M059J (cell line): ENCODE measurements at places on chromosomes 5 and 9. TPM values are rescaled to one million over a fixed set of nuclear protein-coding genes. Genes with fewer than 3 reads are reported as not detected.
A peak's percentile ranks its signal among the peaks of the same experiment; 100 is the strongest.

DNA sequence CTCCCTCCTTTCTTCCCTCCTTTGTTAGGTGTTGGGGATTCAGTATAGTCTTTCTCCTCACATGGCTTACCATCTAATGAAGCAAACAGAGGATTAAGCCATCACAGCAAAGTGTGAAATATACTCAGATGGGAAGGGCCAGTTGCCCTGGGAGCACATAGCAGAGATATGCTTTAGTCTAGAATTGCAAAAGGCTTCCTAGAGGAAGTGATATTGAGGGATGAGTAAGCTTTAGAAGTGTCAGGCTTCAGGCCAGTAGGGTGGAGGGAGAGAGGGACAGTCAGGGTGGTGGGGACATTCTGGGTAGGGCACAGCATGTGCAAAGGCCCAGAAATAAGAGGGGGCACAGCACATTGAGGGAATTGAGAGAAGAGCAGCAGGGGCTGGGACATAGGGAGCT is 46.2 kb upstream of the GLRA1 start:
- no peak for DNase-seq

- DNase-seq: no peak
Observed at GRCh38 chr9:37566716-37567115, 9.5 kb downstream of the FBXO10 start.

DNA sequence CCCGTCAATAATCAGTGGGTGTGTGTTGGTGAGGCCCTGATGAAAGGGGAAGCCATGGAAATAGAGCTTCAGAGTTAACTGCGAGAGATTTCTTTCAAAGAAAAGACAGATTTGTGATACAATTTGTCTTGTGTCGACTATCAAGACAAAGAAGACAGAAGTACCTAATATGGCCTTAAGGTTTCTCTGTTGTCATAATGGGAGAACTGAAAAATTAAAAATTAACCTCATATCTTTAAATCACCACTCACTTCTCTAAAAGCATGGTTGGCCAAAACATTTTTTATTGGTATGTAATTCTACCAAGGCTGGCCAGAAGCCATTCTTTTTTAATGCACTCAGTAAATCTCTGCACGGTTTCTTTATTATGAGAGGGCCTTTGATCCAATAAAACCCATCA is 282.9 kb upstream of the WWC1 start:
- DNase-seq: no peak

DNA sequence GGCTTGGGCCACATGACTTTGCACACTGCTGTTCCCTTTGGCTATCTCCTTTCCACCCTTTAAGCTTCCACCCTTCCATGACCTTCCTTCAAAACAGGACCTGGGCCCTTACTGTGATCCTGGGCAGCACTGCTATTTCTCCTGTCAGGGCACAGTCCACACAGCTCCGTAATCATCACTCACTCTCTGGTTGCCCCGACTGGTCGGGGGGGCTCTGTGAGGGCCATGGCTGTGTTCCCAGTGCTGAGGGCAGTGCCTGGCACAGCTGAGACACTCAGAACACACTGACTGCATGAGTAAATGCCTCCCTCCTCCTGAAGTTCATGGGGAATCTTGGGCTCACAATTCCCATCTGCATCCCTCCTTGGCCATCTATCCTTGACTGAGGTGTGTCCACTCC is 12.2 kb downstream of the TRAF1 start:
- no peak for DNase-seq

DNA sequence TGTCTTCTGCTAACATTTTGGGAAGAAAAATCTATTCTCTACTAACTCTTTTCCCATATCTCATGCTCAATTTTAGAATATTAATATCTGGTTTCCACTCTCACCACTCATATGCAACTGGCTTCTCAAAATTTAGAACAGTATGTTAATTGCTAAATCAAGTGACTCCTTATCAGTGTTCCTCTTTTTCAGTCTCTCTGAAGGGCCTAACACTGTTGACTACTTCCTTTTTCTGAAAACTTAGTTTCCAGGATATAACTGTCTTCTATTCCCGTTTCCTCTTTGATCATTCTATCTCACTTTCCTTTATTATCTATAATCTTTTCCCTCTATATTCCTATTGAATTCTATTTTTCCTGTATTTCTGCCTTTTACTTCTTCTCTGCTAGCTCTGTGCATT is 1717.2 kb upstream of the C9orf72 start:
- no peak for DNase-seq

Gene BARX1
- total RNA-seq: 0.69 TPM in 1 of 2 replicates, not detected in the other

Gene PKD2L2
- total RNA-seq: 0.17 TPM in 1 of 2 replicates, not detected in the other

- peak; percentile 18 for DNase-seq
Observed at GRCh38 chr5:56671571-56671970, 143.8 kb upstream of the MAP3K1 start.

GRCh38 chr5:149732324-149733128 is 2.4 kb downstream of the PPARGC1B start:
- no peak for DNase-seq

Gene N4BP3
- total RNA-seq: 0.05 TPM in 1 of 2 replicates, not detected in the other

- DNase-seq: no peak
Observed at GRCh38 chr5:151227918-151228447, 4.1 kb upstream of the CCDC69 start.

GRCh38 chr9:19583890-19584289 is 175.1 kb downstream of the ACER2 start:
- DNase-seq: no peak

Gene BNC2
- total RNA-seq: 5.5 and 7.0 TPM in 2 replicates

GRCh38 chr9:21075484-21075883 is 2.3 kb downstream of the IFNB1 start:
- DNase-seq: no peak

GRCh38 chr5:11655681-11656080 is 248.6 kb downstream of the CTNND2 start:
- no peak for DNase-seq

DNA sequence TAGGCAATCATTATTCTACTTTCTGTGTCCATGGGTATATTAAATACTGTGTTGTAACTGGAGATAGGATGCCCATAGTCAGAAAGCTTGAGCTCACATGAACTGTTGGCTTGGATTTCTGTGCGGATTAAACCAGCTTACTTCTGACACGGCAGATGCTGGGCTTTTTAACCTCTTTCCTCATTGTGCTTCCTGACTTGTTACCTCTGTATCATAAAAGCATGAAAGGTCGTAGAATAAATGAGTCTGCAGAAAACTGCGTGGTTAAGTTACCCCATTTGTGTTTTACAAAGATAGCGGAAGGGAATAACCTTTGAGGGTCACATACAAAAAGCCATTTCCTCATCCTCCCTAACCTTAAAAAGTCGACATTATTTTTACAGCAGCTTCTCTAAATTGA is 199.5 kb upstream of the DMRT1 start:
- no peak for DNase-seq

Gene ZDHHC11B
- not detected in 2 replicates for total RNA-seq

DNA sequence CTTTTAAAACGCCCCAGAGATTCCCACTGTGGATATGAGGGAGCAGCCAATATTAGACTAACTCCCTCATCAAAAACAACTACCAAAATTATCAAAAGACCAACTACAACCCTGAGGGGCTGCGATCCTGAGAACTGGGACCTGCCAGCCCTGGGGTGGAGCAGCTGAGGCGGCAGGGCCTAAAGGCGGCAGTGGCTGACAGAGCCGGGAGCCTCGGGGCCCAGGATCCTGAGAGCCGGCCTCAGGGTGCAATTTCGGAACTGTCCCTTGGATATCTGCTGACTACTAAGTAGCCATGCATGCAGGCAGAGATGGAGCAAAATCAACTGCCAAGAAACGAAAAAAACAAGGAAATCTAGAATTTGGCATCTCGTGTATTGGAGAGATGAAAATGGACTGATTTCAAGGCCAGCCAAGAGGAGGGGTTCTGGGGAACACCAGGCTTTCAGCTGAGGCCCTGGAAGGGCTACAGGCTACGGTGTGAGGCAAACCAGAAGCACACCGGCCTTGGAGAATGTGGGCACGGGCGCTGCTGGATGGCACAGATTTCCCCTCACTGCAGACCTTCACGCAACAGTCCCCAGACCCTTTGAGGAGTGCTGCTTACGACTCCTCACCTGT is 63.6 kb upstream of the UBAC1 start:
- no peak for DNase-seq

Gene PCDHB16
- total RNA-seq: 3.0 and 8.6 TPM in 2 replicates

Gene PCDH12
- not detected in 2 replicates for total RNA-seq

Gene WDR38
- not detected in 2 replicates for total RNA-seq

Gene OR1J2
- total RNA-seq: not detected in 2 replicates

Gene GABRA6
- not detected in 2 replicates for total RNA-seq

Gene DEPDC1B
- total RNA-seq: 15.9 and 27.3 TPM in 2 replicates

GRCh38 chr9:93668261-93668871 is 92.0 kb downstream of the PHF2 start:
- no peak for DNase-seq

Gene TLR4
- 12.5 and 16.9 TPM in 2 replicates for total RNA-seq

DNA sequence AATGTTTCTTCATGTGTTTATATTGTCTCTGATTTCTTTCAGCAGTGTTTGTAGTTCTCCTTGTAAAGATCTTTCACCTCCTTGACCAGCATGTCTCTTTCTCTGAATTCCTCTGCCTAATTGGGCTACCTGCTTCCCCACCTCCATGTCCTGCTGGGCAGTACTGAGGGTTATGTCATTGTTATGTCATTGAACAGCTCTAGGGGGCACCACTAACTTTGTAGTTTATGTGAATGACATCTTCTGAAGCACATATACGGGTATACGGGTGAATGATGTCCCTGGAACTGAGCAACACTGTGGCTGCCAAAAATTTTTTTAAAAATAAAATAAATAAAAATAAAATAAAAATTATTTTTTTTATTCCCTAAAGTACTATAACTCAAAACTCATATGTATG is 16.9 kb upstream of the SNCAIP start:
- peak; percentile 17 for DNase-seq

Gene PCA3
- total RNA-seq: not detected in 2 replicates

Gene SLC4A9
- not detected in 2 replicates for total RNA-seq

- DNase-seq: no peak
Observed at GRCh38 chr9:115517335-115518075, 399.5 kb upstream of the TNC start.

Gene SLC24A2
- total RNA-seq: not detected in 2 replicates

Gene OTULINL
- total RNA-seq: 13.3 and 24.7 TPM in 2 replicates

- DNase-seq: no peak
Observed at GRCh38 chr9:93093127-93093876, 2.7 kb upstream of the CARD19 start.

DNA sequence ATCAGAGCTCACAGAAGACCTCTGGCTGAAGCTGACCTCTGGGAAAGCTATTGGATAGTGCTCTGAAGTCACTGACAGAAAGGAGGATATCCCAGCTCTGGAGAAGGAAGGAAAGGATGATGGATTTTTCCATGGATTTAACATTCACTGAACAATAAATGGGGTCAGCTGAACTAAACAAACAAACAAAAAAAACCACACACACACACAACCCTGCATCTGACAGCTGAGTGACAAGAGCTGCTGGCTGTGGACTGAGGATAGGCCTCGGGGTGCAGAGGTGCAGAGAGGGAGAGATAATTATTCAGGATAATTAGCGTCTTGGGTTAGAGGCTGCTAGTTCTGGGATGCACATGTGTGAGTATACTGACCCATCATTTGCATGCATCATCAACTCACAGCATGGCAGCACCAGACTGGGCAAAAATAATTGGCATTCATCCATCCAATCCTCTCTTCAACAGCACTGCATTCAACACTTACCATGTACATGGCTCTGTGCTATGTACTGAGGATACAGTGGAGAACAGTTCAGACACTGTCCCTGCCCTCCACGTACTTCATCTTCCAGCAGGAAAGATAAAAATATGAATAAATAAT is 131.4 kb upstream of the TRIM32 start:
- no peak for DNase-seq

GRCh38 chr5:149442563-149443182 is 63.6 kb upstream of the IL17B start:
- peak; percentile 75 for DNase-seq

Gene RAB3C
- total RNA-seq: 0.02 TPM in 1 of 2 replicates, not detected in the other

DNA sequence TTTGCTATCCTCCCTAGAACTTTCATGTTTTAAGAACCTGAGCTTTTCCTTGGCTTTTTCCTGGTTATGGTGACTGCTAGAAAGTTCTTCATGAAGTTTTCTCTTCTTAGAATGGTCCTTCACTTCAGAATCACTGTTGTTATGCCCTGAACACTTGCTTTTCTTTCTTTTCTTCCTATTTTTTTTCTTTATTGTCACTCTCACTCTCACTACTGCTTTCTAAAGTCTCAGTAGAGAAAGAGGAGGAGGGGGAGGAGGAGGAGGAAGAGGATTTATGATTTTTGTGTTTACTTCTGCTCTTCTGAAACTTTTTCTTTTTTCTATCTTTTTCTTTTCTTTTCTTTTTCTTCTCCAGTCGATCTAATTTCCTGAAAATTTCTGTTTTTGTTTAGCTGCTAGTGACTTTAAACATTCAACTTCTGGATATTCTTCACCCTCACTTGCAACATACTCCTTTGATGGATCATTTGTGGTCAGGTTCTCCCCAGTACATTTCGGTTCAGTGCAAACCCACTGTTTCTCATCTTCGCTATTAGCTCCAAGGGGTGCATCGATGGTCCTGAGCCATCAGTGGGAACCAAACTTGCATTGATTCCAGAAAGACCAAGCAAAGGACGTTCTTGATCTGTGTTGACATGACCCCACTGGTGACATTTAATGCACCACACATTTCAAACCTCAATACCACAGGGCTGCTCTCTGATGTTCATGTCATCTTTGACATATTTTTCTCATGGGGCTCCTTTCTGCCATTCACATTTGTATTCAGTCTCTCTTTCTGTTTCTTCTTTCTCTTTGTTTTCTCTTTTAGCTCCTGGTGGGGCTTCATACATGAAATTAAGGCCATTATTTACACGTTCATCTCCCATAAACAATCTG is 81.6 kb upstream of the HAND1 start:
- no peak for DNase-seq

DNA sequence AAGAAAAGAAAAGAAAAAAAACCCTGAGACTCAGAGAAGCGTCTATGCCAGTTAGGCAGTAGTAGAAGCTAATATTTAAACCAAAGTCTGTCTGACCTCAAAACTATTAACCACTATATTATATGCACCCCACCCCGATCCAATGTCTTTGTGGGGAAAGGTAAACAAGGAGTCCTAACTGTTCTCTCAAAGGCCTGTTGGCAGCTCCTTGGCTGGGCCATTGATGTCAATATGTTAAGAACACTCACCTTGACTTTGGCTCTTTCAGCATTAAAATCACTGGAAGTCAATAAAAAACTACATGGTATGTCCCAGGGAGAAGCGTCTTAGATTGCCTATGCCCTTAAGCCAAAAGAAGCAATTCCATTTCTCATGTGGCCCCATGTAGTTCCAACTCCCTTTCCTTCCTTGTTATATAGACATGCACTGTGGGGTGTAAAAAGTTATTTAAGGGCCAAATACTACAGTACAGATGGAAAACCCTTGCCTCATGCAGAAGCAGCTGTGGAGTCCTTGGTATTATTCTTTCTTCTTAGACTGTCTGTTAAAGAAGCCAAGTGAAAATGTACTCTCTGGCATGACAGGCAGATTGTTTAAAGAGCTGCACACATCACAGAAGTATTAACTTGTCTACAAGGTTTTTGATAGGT is 308.6 kb upstream of the RPS23 start:
- DNase-seq: no peak
